Gastroesophageal sphincter (tissue), 4 donors: ENCODE measurements at places on chromosomes 3 and 15. TPM values are rescaled to one million over a fixed set of nuclear protein-coding genes. Genes with fewer than 3 reads are reported as not detected.
A peak's percentile ranks its signal among the peaks of the same experiment; 100 is the strongest.

The SLC27A2 gene
- not detected for total RNA-seq

- no peak for ATAC-seq
Observed at GRCh38 chr15:70343961-70344621, 246.4 kb upstream of the TLE3 start.

DNA sequence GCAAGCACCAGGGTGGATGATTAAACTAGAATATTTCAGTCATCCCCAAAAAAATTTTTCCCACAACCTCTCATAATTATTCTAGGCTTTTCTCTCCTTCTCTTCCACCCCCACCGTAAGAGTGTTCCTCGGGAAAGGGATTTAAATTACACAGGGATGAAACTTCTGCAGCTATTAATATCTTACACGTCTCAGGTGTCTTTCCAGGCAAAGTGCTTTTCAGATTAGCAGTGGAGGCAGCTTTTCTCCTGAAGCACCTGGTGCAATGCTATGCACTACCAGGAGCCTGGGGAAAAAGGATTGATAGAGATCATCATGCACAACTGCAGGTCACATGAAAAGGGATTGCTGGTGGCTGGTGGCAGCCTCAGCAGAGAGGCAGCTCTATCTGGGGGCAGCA lies 250.4 kb downstream of the NTRK3 start:
- ATAC-seq: no peak

DNA sequence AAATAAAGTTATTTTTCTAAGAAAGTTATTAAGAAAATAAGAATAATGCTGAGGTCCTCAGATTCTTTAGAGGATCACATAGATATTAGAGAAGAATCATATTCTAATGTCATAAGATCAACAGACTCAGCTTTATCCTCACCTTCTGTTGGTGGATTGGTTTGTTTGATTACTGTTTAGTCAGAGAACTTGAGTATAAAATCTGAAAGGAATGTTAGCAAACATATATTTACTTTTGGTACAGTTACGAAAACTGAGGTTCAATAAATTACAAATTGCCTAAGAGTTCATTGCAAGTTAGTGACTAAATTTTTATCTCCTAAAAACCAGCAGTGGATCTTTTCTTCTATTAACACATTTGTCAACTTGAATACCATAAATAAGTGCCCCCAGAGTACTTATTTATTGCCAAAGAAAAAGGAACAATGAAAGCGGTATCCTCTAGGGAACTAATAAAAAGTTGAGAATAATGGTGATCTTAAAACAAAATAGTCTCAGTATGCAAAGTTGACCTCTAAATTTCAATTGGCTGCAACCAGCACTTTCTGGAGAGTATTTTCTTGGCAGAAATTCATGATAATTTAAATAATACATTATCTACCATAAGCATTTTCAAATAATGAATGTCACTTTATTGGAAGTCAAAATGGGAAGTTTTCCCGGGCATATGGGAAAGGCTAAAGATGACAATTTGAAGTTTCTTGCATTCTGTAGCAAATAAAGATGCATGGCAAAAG lies 296.8 kb downstream of the OTOL1 start:
- ATAC-seq: no peak

- peak; percentile 9 for ATAC-seq
Observed at GRCh38 chr3:105365391-105366325, 1.1 kb upstream of the ALCAM start.

DNA sequence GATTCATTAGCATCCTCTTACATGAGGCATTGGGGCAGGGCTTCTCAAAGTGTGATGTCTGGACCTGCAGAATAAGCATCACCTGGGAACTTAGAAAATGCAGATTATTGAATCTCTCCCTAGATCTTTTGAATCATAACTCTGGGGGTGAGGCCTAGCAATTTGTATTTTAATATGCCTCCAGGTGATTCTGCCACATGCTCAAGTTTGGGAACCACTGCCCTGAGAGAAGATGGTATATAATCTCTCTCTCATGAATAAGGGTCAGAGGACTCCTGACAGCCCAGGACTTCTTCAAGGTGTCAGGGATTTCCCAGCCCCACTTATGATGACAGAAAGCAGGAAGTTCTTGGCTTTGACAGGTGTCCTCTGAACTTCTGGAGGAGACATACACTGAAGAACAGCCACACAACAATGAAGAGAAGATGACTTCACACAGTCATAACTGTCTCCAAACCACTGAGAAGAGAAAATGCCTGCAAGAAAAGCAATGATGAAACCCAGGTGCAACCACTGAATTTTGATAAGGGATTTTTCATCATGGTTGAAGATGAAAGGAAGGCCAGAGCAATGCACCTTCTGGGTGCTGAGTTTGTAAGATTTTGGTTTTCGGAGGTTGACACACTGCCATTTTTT lies 211.9 kb upstream of the MRPL3 start:
- ATAC-seq: no peak

The OIP5 gene
- 0.49 TPM for total RNA-seq

DNA sequence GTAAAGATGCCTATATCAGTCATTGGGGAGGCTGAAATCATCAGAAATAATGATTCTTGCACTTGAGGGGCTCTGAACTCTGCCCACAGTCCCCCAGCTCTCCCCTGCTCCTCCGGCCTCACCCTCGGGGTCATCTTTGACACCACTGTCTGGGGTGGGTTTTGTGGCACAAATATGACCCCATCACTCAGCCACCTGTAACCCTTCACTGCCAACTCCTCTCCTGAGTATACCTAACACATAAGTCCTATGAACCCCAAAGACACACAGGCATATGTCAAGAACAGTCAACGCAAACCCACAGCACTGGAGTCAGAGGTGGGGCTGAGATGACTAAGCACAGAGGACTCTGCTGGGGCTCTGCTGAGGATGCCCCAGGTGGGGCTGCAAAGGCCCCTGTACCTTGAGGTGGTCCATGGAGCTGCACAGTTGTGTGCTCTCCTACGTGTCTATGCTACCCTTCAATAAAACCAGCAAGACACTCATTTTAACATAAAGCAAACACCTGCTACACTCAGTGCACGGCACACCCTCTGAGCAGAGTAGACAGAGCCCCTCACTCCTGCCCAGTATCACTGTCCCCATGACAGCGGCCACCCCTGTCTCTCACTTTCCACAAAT lies 29.9 kb downstream of the SLC41A3 start:
- no peak for ATAC-seq

GRCh38 chr3:37330466-37330865 lies 156.1 kb upstream of the LRRFIP2 start:
- ATAC-seq: no peak

- no peak for ATAC-seq
Observed at GRCh38 chr3:64027658-64028057, 4.4 kb upstream of the PSMD6 start.

DNA sequence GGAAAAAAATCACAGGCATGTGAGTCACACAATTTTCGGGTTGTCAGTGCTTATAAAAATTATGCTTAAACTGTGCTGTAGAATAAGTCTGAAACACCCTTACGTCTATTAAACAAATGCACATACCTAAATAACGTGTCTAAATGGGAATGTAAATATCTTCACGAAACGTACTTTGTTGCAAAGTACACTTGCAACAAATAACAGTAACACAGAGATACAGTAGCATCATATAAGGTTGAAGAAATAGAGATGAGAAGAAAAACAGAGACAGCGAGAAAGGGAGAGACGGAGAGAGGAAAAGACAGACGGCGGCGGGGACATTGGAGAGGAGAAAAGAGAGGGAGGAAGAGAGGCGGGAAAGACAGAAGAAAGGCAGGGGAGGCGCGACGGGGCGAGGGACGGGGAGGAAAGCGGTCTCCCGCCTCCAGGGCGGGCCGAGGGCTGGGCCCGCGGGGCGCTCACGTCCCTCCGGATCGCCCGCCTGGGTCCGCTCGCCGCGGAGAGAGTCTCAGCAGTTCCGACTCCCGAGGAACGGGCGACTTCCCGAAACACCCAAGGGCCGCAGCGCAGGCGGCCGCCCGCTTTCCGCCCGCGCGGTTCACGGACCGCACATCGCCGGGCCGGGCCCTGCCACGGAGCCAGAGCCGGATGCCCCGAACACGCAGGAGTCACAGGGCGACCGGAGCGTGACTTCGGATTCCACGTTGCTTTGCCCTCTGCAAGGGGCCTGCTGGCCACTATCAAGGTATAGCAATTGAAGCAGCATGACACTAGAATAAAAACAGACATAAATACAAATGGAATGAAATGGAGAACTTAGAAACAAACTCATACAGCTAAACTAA lies 153.4 kb downstream of the LMLN start:
- peak; percentile 31 for ATAC-seq

The FGF7 gene
- total RNA-seq: 92.9 TPM

- peak; percentile 98 for ATAC-seq
Observed at GRCh38 chr15:65792138-65792987, at the start of gene DENND4A. TSS of gene DENND4A (minus strand) at chr15:65792293. CDS start at chr15:65756450, 35,843 bp downstream.

The PPP1R14D gene
- total RNA-seq: not detected

DNA sequence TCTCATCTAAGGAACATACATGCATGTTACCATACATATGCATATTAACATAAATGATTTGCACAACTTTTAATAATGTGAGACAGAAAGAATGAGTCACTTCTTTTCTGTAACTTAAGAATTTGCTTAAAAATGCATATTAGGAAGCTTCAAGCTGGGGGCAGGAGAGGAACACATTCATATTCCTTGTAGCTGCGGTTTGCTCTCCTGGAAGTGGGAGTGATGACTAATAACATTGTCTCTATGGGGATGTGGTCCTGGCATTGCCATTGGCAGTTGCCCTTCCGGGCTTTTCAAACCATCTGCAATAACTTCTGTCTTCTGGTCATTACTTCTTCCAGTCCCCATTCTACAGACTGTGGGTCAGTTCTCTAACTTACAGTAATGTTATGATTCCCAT lies 15.6 kb downstream of the CHST2 start:
- ATAC-seq: peak; percentile 42

GRCh38 chr3:175585898-175586297 lies 726.8 kb downstream of the NAALADL2 start:
- no peak for ATAC-seq

DNA sequence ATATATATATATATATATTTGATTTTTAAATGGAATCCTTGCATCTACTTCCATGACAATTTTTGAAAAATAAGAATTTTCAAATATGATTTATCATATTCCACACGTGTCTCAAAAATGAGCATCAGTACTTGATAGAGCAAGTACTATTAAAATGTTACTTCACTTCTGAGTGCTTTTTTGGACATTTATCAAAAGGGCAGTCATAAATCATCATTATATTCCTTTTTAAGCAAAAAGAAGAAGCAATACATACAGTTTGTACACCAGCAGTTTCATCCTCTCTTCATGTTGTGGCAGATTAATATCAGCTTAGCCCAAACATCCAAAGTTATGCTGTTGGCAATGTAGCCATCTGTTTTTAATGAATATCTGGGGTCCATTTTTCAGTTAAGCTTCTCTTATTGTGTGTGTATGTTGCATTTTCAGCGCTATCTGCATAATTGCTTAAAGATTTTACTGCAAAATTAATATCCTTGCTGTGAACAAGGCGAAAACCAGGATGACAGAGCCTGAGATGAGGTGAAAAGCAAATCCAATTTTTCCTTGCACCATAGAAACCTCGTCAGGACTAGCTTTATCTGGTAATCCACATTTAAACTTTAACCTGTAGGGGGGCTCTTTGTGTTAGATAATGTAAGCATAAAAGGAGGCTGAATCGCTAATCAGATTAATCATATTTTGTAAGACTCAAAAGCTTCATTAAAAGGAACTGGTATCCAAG lies 604.9 kb upstream of the AGTR1 start:
- ATAC-seq: no peak

The GOLGA8J gene
- not detected for total RNA-seq

GRCh38 chr3:186083746-186084145 lies 25.1 kb downstream of the ETV5 start:
- ATAC-seq: no peak

DNA sequence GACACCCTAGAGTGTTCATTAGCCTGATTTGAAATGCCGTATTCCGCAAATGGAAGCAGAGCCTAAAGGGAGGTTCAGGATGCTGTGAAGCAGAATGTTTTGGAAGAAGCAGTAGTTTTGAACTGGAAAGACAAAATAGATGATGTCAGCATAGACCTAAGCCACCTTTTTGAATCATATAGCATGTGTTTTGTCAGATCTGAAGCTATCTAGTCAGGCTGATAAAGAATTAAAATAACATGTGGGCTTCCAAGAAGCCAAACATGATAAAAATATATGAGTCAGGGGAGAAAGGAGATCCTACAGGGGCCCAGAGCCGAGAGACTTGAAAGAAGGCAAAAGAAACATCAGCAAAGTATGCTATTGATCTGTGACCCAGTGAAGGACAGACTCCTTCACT lies 47.2 kb upstream of the RASA2 start:
- ATAC-seq: no peak

- no peak for ATAC-seq
Observed at GRCh38 chr3:193901007-193901406, 234.9 kb upstream of the HES1 start.

DNA sequence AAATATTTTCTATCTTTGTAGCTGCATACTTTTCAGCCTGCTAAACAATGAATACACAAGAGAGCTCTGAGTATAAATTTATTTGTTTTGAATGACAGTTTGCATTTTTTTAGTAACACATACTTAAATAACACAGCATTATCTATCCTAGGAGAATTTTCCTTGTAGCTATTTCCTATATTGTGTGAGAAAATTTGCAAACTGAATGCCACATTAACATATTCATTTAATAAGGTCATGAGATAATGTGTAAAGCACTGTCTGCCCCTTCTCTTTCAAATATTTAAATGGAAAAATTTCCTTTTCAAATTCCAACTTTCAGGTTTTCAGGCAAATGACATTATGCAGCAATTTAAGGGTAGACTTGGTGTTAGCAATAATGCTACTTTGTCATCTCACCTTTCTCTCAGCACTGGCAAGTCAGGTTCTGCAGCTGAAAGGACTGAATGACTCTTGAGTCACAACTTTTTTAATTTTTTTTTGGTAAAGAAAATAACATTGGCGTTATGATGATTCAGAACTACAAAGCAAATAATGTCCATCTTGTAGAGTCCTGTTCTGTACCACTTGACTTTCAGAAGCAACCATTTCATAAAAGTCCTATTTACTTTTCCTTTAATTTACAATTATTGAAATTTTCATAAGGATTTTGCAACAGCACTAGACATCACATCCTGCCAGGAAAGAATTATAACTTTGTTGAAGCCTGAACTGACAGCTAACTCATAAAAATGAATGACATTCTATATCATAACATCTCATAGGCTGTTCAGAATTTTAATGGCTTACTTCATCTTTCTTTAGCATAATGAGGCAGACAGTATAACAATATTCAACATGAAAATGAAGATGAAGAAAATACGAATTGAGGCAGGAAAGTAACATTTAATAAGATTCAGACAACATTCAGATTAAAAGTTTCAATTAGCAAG lies 681.6 kb upstream of the SEMA6D start:
- ATAC-seq: no peak

GRCh38 chr3:122100591-122101463 lies 45.7 kb downstream of the CD86 start:
- no peak for ATAC-seq

- ATAC-seq: no peak
Observed at GRCh38 chr3:153182501-153183293, 20.7 kb downstream of the RAP2B start.

The ASB14 gene
- not detected for total RNA-seq

- peak; percentile 98 for ATAC-seq
Observed at GRCh38 chr15:77083381-77084160, 12.7 kb upstream of the TSPAN3 start.

The DPPA2 gene
- total RNA-seq: not detected
